ENCODE measurements at places on chromosomes 1 and 21. TPM values are rescaled to one million over a fixed set of nuclear protein-coding genes. Genes with fewer than 3 reads are reported as not detected.

SAMSN1 gene
- total RNA-seq: not detected

RXFP4 gene
- not detected for total RNA-seq

LENEP gene
- total RNA-seq: 0.86 TPM

MAP3K21 gene
- 1.1 TPM for total RNA-seq

MARK1 gene
- 0.43 TPM for total RNA-seq

KRTAP19-1 gene
- total RNA-seq: not detected

ADCY10 gene
- total RNA-seq: 0.22 TPM

OR10J1 gene
- not detected for total RNA-seq

ITLN1 gene
- total RNA-seq: not detected

SLC9C2 gene
- total RNA-seq: not detected

VCAM1 gene
- total RNA-seq: 113 TPM

PM20D1 gene
- not detected for total RNA-seq

GBP3 gene
- total RNA-seq: 38.3 TPM

SPTA1 gene
- total RNA-seq: not detected

SPRR2E gene
- total RNA-seq: not detected

CHRM3 gene
- under 0.01 TPM for total RNA-seq

EFCAB7 gene
- 2.8 TPM for total RNA-seq

OR2L2 gene
- not detected for total RNA-seq

BARHL2 gene
- total RNA-seq: not detected

HMGN2 gene
- total RNA-seq: 183 TPM

ZNF683 gene
- not detected for total RNA-seq

A3GALT2 gene
- not detected for total RNA-seq

LPAR3 gene
- 16.0 TPM for total RNA-seq

TMEM82 gene
- total RNA-seq: not detected

AKNAD1 gene
- total RNA-seq: not detected

PODN gene
- 10.2 TPM for total RNA-seq

TLCD4 gene
- total RNA-seq: 0.29 TPM

SZRD1 gene
- 107 TPM for total RNA-seq

CA6 gene
- not detected for total RNA-seq

NCF2 gene
- total RNA-seq: 0.14 TPM

All from placental pericyte (primary cell).